Kidney epithelial cell (primary cell): ENCODE measurements at places on chromosomes 4 and X. TPM values are rescaled to one million over a fixed set of nuclear protein-coding genes. Genes with fewer than 3 reads are reported as not detected.

DNA sequence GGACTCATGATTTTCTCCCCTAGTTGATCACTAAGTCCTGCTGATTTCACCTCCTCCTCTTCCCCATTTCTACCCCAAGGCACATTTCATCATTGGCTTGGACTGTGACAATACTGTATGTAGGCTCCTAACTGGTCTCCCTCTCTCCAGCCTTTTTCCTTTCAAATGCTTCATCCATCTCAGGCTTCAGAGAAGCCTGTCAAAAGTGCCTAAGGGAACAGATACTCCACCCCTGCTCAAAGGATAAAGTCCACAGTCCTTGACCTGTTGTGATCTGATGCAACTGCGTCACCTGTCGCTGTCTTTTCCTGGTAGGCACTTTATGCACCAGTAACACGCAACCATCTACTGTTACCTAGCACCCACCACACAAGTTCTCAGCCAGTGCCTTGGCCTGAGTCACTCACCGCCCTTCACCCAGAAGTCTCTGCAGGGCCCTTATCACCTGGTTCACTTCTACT lies 12.8 kb downstream of the SCARB2 start:
- no peak for DNase-seq

DNA sequence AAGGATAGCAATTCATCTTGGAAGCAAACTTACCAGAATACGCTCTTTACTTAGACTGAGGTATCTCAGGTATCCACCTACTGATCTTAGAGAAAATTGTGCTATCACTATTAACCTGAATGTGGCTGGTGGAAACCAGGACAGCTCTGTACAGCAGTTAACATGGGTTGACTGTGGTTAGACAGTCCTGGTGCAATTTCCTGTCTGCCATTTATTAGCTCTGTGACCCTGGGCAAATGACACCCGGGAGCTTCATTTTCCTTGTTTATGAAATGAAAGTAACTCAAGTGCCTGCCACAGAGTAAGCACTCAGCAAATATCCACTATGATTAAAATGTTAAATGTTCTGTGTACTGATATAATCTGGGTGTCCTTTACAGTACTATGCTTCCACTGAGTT lies 60.0 kb downstream of the SMC1A start:
- DNase-seq, result no peak

DNA sequence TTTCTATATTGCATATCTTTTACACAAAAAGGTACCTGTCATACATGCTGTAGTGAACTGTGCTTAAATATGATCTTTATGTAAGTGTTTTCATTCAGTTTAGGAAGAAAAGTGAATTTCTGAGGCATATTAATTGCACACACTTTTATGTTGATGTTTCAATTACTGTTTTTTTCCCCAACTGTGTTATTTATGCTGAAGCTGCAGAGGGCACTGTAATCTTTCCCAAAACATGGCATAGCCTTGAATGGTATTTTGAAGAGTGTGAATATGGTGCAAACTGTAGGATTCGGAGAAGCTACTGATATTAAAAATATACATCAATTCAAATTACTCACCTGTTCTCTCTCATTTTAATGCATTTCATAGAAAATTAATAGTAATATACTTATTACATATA lies 6.0 kb upstream of the CENPE start:
- no peak for DNase-seq

C1GALT1C1 gene
- 20.4 and 24.7 TPM in 2 replicates for total RNA-seq

SUPT20HL2 gene
- total RNA-seq, result not detected in 2 replicates
